NCI-H2081 (cell line): ENCODE measurements at places on chromosomes 4 and X.

- DNase-seq = peak; percentile 36
Measured at GRCh38 chrX:135112096-135112729, 8.1 kb downstream of the ETDB start.

- DNase-seq = no peak
Measured at GRCh38 chr4:159292137-159292896, 189.4 kb downstream of the RAPGEF2 start.

GRCh38 chr4:16250661-16251365 is 24.5 kb upstream of the TAPT1 start:
- DNase-seq = no peak

DNA sequence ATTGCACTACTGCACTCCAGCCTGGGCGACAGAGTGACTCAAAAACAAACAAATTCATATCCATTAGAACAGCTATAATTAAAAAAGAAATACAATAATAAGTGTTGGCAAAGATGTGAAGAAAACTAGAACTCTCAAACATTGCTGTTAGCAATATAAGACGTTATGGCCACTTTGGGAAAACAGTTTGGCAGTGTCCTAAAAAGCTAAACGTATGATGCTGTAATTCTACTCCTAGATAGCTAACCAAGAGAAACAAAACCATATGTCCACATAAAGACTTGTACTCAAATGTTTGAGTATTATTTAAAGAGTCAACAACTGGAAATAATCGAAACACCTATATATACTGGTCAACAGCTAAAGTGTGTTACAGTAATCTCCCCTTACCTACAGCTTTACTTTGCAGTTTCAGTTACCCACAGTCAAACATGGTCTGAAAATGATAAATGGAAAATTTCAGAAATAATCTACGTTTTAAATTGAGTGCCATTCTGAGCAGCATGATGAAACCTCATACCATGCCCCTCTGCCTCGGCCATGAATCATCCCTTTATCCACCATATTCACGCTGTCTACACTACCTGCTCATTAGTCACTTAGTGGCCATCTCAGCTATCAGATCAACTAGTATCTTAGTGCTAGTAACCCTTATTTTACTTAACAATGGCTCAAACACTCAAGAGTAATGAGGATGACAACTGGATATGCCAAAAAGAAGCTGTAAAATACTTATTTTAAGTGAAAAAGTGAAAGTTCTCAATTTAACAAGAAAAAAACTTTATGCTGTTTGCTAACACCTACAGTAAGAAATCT is 4.9 kb downstream of the ELF2 start:
- DNase-seq = peak; percentile 4

- no peak for DNase-seq
Measured at GRCh38 chr4:109177096-109177810, 125.2 kb downstream of the COL25A1 start.

DNA sequence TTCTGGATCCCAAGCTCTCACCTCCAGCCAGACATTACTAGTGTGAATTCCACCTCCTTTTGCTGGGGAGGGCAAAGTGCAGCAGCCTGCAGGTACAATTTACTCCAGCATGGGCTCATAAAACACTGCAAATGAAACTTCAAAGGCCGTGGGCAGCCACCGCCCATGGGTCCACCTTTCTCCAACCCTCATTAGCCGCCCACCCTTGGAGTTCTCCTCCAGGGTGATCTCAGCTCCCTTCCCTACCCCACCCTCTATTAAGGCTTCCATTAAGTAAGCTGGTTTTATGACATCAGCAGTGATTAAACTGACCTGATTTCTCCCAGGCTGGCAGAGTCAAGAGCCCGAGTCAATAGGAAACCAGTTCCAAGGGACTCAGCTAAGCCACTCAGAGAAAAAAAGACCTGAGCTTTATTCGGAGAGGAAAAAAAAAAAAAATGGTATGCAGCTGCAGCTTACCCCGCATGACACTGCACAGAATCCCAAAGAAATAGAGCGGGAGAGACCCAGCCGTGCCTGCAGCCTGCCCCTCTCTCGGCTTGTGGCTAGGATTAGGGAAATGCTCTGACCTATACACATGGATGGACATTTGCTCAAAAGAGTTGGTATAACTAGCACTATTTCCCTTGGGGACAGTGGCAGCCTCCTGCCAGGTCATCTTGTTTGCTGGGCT is 319.6 kb downstream of the PTTG2 start:
- no peak for DNase-seq
